ENCODE measurements at places on chromosomes 3 and 15.

DNA sequence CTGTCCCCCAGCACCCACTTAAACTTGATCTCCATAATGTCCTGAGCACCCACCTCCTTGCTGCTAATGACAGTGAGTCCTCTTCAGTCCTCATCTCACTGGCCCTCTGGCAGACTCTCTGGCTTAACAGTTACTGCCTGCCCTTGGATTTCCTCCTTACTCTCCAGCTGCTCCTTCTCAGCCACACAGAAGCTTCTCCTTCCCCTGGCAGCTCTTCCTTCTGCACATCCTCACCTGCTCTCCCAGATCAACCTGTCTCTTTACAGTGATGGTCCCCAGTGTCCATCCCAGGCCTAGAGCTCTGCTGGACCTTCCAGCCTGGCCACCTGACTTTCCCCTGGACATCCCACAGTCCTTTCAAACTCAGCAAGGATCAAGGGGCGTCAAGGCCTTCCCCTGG is 47.4 kb upstream of the SMAD3 start:
- DNase-seq, result no peak

- DNase-seq, result no peak
Measured at GRCh38 chr3:72376956-72377710, 471.1 kb downstream of the SHQ1 start.

- DNase-seq, result no peak
Measured at GRCh38 chr3:59940718-59941117, 890.9 kb upstream of the CFAP20DC start.

- no peak for DNase-seq
Measured at GRCh38 chr3:24551626-24552025, 57.0 kb upstream of the THRB start.

- DNase-seq, result no peak
Measured at GRCh38 chr15:74234598-74234875, 1.6 kb upstream of the CCDC33 start.

DNA sequence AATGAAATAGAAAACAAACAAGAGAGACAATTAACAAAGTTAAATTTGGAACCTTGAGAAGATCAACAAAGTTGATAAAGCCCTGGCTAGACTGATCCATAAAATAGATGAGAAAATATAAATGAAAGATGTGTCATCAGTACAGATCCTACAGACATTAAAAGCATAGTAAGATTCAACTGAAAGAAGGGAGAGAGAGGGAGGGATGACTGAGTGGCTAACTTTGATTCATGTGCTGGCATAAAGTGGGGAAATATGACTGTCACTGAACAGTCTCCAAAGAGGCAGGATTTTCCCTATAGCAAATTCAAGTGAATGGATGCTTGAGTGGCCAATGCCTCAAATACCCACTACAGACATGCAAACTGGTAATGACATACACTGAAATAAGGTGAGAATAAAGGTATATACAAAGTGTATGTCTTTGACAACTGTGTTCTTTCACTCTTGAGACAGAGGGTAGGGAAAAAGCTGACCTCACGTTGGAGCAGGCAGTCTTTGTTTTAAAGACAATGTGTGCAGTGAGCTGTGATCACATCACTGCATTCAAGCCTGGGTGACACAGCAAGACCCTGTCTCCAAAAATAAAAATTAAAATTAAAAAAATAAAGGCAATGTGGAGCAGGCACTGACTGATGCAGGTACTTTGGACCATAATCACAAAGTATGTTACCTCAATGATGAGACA is 35.9 kb upstream of the CHD2 start:
- DNase-seq, result no peak

DNA sequence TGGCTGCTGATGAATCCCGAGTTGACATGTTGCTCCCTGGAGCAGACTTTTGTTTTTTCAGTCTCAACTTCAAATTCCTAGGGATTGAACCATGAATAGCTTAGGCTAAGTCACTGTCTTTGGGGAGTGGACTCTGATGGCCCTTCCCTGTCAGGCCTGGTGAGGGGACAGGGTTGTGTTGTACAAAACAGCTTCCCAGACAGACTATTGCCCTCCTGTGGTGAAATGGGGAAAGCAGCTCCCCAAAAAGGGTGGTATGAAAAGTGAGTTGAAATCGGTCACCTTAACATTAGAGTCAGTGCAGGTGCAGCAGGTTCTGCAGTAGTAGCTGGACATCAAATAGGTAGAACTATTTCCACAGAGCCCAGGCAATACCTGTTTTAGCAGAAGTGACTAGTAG is 775.6 kb downstream of the ROBO2 start:
- DNase-seq, result no peak

DNA sequence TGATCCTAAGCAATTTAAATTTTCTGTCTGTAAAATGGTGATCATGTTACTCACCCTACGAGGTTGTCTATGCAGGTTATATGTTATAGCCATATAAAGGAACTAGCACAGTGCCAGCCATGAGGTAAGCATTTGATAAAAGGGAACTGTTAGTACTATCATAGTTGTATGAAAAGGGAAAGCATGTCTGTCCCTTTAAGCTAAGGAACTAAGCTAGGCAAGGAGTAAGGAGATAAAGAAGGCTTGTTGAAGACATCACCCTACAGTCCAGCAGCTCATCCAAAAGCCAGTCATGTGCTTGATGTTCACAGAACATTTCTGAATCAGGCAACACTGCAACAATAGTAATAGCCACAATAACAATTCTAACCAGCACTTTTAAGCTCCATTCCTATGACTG is 243.9 kb downstream of the ZBTB20 start:
- no peak for DNase-seq

DNA sequence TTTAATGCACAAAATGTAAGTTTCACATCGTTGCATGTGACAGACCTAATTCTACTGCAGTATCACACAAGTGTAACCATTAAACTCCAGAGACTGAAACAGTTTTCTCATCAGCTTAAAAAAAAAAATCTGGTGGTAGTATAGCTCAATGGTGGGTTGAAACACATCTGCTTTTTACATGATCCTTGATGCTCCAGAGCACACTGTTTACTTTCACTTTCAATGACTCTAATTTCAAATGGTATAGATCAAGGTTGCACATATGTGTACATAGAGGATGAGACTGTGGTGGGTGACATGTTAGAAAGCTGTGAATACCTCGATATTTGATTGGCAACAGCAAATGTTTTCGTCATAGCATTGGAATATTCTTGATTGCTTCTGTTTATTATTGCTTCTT is 22.4 kb downstream of the MCTP2 start:
- no peak for DNase-seq

GRCh38 chr15:72873379-72874233 is 90.0 kb upstream of the ADPGK start:
- no peak for DNase-seq

- DNase-seq, result no peak
Measured at GRCh38 chr3:107116251-107116650, 261.0 kb upstream of the CCDC54 start.

DNA sequence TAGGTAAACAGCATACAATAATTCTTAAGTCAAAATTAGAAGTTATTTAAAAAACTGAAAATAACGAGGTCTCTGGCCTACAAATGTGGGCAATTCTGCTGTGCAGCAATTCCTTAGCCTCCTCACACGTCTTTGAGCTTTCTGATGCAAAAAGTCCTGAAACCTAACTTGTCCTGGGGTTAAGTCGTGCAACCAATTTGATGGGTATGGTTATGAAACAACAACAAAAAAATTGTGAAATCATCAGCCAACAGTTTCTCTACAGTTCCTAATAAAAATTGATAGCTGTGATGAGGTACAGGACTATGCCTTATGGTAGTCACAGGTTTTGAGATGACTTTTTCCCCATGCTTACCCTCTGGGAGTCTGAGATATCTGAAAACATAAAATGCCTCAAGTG is 6.5 kb upstream of the GLB1 start:
- no peak for DNase-seq

DNA sequence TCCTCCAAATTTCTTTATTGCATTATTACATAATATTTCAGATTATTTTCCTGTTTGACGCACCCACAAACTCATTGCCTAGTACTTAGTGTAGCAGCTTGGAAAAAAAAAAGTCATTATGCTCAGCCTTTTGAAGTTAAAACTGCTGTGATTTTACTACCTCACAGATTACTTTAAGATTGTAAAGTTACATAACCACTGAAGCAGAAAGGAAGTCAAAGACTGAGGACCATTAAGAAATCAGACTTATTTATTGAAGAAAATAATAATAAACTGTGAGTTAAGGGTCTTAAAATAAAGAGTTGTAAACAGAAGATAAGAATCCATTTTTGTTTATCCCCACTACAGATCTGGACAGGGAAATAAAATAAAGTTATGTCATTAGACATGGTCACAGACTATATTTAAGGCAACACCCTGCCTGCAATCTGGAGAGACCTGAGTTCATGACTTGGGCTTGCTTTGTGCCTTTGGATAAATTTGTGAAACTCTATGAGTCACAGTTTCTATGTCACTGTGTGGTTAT is 212.1 kb upstream of the ROBO2 start:
- DNase-seq, result no peak

DNA sequence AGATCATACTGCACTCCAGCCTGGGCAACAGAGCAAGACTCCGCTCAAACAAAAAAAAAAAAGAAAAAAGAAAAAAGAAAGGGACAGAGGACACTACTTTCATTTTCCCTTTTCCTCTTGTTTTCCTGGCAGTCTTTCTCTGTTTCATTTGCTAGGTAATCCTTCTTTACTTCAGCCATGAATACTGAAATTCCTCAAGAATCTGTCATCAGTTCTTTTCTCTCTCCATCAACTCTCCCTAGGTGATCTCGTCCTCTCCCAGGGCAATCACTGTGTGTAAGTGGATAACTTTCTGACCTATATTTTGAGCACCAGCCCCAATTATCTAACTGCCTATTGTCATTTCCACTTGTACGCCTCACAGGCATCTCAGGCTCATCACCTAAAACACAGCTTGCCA is 51.5 kb downstream of the TTC23 start:
- no peak for DNase-seq

DNA sequence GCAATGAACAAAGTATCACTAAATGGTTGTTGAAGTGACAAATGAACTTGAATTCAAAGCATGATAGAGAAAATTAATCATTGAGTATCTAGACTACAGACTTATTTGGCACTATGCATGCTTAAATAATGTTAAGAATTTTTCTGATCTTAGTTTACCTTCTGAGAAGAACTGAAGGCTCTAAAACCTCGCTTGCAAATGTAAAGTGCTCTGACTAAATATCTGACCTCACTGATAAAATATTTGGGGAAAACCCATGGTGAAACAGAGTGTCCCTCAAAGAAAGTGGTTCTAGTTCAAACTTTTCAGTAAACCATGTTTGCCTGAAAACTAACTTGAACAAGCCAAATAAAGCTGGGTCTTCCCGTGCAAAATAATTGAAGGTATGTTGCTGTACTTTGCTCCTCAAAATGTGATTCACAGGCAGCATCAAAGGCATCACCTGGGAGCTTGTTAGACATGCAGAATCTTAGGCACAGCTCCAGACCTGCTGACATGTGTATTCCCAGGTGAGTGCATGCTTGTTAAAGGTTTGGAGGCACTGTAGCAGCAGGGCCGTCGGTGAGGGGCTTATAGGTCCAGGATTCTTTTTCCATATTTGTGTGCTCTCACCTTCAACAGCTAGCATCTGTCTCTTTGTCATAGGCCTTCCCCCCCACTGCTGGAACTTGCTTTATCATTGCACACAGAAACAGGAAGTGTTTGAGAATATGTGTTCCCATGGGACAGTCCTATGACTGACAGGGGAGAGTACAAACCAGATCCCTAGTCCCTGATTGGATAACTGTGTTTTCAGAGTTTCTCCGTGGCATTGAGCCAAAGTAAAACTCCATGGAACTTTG is 524.2 kb upstream of the LMCD1 start:
- DNase-seq, result no peak

DNA sequence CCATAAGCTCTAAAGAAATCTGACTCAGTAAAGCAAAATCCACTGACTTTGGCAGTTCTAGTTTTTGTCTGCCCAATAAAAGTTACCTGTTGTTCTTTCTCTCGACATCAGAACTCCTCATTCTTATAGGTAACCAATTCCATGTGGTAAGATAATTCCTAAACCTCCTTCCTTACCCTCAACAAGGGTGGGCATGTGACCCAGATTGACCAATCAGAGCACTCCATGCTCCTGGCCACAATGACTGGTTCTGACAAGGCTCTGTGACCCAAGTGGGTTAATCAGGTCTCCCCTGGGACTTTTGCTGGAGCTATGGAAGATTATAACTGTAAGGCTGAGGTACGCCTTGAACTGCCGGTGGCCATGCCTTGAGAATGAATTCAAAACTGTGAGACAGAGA is 31.7 kb downstream of the LINS1 start:
- DNase-seq, result no peak
